HepG2 (cell line): ENCODE measurements at places on chromosomes 4 and X. TPM values are rescaled to one million over a fixed set of nuclear protein-coding genes. Genes with fewer than 3 reads are reported as not detected.
A peak's percentile ranks its signal among the peaks of the same experiment; 100 is the strongest.

GRCh38 chr4:72993876-72994275, 75.6 kb downstream of the COX18 start:
- no peak overlapping the region for H3K4me3 ChIP-seq
- no peaks in the 10 kb centered on the region for H3K36me3 ChIP-seq
- DNase-seq = no peak
- H3K27me3 ChIP-seq = no peaks in the 10 kb centered on the region
- no peak overlapping the region for H3K27ac ChIP-seq
- H3K4me1 ChIP-seq = no peaks in the 10 kb centered on the region

The CXCL8 gene
- total RNA-seq = 4.9 and 7.8 TPM in 2 replicates

GRCh38 chr4:7546152-7546808, 111.5 kb upstream of the PSAPL1 start:
- H3K4me1 ChIP-seq = no peaks in the 10 kb centered on the region; the same call in 1 of the 2 replicates
- no peaks in the 10 kb centered on the region for H3K27me3 ChIP-seq
- no peak overlapping the region for H3K27ac ChIP-seq
- no peak overlapping the region for H3K4me3 ChIP-seq
- no peak for DNase-seq

DNA sequence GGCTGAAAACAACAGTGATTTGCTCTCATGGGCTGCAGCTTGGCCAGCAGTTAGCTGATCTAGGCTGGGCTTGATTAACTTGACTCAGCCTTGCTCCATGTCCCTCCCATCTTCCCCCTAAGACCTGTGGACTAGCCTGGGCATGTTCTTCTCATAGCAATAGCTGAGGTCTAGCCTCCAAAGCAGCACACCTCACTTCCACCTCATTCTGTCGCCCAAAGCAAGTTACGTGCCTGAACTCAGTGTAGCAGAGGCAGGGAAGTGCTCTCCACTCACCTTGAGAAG, 62.2 kb downstream of the EVC start:
- H3K4me1 ChIP-seq = no peaks in the 10 kb centered on the region
- no peaks in the 10 kb centered on the region for H3K27me3 ChIP-seq
- H3K27ac ChIP-seq = no peak overlapping the region
- no peak overlapping the region for H3K4me3 ChIP-seq
- H3K36me3 ChIP-seq = no peaks in the 10 kb centered on the region

The TMEM255A gene
- total RNA-seq = 0.40 and 0.56 TPM in 2 replicates

- no peak overlapping the region for H3K4me3 ChIP-seq
- H3K27me3 ChIP-seq = no peaks in the 10 kb centered on the region
- no peaks in the 10 kb centered on the region for H3K36me3 ChIP-seq
- no peak overlapping the region for H3K27ac ChIP-seq
These were observed 215.4 kb upstream of the PGRMC2 start for GRCh38 chr4:128502818-128503527.

GRCh38 chrX:154541896-154542722, 4.5 kb downstream of the G6PD start:
- H3K4me3 ChIP-seq = peak overlapping the region; percentile 54; the same call in 1 of the 2 replicates
- H3K27me3 ChIP-seq = no peaks in the 10 kb centered on the region; the same call in 2 of the 3 replicates
- peak; percentile 94 for DNase-seq
- H3K4me1 ChIP-seq = peaks cover 66% of the 10 kb centered on the region
- H3K27ac ChIP-seq = peak overlapping the region; percentile 100

GRCh38 chr4:124415146-124415545, 297.4 kb downstream of the ANKRD50 start:
- H3K4me1 ChIP-seq = no peaks in the 10 kb centered on the region
- DNase-seq = no peak
- H3K36me3 ChIP-seq = no peaks in the 10 kb centered on the region
- no peak overlapping the region for H3K27ac ChIP-seq
- no peaks in the 10 kb centered on the region for H3K27me3 ChIP-seq
